ENCODE measurements at places on chromosomes 13 and 19.

DNA sequence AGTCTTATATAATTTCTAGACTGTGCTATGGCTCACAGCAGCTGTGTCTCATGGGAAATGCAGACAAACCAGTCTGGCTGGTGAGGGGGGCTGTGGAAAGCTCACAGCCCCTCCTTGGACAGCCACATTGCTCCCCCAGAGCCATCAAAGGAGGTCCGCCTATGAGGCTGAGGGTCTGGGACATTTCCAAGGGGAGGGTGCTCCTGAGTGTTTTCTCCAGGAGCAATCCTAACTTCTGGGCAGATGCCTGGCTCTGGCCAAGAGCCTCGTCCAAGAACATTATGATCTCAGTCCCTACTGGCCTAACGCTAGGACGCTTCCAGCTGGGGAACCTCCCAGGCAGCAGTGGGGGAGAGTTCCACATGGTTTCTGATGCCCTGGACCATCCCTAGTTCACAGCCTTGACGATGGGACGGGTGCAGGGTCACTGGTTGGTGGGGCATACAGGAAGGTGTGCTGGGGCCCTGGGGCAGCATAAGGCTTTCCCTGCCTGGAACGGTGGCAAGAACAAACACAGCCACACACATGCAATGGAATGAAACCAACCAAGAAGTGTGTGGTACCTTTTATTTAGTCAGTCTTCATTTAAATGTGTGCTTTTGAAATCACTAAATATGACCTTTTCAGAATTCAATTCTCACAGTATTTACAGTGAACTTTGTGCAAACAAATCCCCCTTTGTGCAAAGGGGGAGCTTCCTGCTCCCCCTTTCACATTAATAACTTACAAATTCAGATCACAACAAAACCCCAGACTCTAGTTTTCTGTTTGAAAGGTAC is 60.6 kb downstream of the CDADC1 start:
- no peak for DNase-seq

DNA sequence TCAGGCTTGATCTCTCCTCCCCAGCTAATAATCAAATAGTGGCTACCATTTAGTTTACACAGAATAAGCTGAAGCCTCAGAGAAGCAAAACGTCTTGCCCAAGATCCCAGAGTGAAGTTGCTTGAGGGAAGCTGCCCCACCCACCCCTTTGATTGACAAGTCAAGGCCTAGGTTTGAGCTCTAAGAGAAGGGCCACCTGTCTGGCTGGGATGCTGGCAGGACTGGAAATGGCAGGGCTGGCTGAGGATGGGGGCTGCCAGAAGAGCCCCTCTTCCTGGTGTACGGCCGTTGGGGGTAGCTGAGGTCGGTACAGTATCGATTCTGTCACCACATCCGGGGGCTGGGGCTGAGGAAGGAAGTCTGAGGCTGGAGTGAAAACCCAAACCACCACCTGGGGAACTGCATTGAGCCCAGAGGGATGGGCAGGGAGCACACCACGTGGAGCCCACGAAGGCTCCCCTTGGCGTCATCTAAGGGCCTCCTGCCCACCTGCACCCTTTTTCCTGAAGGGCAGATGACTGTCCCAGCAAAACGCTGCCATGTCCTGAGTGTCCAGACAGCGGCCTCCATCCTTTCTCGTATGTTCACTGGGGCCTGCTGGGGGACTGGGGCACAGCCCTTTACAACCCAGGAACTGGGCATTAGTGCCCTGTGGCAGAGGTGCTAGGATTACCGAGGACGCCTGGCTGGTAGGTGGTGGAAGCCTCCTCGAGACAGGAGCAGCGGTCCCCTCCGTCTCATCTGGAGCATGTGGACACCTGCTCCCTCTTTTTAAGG is 1.4 kb upstream of the PRKD2 start:
- peak; percentile 67 for DNase-seq

- no peak for DNase-seq
Observed at GRCh38 chr13:113963376-113963775, 10.5 kb downstream of the C13orf46 start.

DNA sequence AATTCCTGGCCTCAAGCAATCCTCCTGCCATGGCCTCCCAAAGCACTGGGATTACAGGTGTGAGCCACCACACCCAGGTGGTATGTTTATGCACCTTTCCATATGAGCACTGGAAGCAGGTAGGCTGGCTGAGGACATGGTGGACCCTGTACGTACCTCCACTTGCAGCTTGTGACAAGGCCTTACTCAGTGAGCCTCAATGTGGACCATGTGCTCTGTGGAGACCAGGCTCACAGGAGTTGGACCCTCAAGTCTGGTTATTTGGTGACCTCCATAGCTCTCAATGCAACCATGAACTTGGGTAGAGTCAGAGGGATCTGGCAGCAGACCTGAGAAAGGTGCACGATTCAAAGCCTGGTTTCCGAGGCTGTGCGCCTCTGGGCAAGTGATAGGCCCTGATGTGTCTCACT is 5.5 kb downstream of the ACP4 start:
- DNase-seq: no peak

GRCh38 chr19:33199441-33200265 is 5.5 kb downstream of the LRP3 start:
- DNase-seq: no peak

DNA sequence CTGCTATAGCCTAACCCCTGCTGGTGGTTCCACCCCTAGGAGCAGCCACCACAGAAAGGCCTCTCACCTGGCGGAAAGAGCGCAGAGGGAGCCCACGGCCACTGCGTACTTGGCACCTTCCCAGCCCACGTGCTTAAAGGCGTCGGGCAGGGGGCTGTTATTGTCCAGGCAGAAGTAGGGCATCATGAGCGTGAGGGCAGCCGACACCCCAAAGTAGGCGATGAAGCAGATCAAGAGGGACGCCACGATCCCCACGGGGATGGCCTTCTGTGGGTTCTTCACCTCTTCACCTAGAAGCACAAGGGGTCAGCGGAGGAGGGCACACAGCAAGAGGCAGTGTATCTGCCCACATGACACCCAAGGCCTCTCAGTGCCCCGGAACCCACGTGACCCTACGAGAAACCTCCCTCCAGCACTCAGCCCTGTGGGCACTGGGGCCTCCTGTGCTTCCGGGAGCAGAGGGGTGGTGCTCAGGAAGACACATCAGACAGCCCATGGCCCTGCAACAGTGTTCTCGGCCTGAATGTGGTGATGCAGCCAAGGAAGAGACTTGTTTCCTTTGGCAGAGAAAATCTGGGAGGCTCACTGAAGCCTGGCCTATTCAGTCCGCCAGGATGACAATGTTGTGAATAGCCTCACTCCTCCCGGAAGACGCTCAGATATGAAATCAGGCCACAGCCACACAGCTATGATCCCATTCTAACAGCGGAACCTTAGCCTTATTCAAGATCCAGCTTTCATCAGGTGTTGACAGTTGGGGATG is 72.1 kb downstream of the SLC7A1 start:
- no peak for DNase-seq

DNA sequence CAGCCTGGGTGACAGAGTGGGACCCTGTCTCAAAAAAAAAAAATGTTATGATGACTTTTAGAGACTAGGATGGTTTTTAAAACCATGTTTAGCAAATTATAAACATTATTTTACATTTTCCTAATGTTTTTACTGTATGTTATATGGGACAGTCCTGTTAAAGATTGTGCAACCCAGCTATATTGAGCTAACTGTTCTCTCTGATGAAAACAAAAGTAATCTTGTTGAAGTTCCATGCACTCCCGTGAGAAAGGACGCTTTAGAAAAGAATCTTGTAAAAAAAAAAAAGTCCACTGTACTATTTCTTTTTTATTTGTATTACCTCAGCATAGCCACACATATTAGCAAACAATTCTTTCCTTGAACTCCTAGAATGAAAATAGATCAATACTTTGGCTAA is 451.2 kb downstream of the DCT start:
- DNase-seq: no peak

- DNase-seq: peak; percentile 50
Observed at GRCh38 chr19:45402298-45403061, 2.4 kb downstream of the PPP1R13L start.

DNA sequence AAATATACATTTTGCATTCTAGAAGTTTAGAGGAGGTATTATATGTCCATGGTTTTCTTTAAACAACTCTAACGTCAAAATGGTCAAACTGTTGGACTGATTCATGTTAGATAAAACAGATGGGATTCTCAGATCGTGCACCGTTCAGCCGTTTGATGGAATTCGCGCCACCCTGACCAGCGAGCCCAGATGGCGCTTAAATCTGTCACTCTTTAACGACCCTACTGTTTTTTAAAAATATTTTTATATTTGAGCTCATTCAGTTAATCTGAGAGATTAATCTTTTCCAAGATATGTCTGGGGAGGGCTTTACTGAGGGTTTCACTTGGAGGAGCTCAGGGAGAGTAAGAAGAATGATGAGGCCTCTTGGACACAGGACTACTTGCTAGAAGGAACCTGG is 164.4 kb downstream of the TM9SF2 start:
- no peak for DNase-seq

- DNase-seq: no peak
Observed at GRCh38 chr19:5558101-5558621, 9.6 kb downstream of the TINCR start.

DNA sequence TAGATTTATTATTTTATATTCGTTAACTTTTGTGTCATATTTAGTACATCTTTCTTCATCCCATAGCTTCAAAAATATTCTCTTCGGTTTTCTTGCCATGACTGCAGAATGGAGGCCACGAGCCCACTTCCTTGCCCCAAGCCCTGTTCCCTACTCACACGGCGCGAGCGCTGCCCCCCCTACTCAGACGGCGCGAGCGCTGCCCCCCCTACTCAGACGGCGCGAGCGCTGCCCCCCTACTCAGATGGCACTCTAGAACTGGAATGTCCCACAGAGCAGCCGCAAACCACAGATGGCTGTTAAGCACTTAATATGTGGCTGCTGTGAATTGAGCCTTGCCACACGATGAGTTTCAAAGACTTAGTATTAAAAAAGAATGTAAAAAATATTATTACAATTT is 102.2 kb upstream of the PEG3 start:
- no peak for DNase-seq

DNA sequence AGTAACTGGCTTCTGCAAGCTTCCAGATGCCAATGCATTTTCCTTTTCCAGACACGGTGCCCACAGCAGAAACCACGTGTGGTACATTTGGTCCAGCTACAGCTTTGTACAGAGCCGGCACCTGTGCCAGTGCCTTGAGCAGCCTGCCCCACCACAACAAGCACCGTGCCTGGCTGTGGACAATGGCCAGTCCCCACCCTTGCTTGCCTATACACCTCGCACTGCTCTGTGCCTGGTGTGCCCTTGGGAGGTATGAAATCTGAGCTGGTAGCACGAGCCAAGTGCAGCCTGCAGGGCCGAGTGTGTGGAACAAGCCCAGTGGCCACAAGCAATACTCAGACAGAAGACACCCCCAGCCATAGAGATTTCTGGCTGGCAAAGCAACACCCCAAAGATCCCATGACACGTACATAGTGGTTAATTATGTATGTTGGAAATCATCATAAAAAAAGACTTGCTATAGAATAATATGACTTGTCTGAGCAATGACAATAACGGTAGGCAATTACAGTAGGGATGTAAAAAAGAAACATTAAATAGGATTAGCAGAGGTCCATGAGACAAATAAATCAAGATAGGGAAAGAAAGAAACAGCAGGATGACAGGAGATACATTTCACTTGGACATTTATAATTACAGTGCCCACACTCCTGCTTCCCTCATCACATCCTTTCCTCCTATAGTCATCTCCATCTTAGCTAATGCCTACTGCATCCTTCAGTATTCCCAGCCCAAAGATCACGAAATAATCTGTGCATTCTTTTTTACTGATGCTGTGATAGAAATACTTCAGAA is 1399.5 kb downstream of the PCDH9 start:
- no peak for DNase-seq

- no peak for DNase-seq
Observed at GRCh38 chr19:16038196-16038695, 38.0 kb upstream of the TPM4 start.
